ENCODE measurements at places on chromosomes 5 and 9.

DNA sequence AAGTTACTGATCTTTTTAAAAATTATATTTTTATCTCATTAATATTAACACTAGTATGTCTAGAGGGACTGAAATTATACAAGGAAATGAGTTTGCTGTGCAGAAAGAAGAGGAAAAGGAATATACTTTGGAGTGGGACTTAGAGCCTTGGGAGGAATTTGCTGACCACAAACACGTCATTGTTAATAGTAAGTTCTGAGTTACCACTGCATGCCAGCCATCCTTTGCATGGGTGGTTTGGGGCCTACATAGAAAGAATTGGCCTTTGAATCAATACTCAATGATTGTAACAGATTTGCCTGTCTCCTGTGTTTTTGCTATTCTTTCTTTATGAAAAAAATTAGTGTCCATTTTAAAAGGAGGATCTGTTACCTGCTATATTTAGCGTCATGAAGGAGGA lies 232.6 kb upstream of the TNC start:
- no peak for DNase-seq

DNA sequence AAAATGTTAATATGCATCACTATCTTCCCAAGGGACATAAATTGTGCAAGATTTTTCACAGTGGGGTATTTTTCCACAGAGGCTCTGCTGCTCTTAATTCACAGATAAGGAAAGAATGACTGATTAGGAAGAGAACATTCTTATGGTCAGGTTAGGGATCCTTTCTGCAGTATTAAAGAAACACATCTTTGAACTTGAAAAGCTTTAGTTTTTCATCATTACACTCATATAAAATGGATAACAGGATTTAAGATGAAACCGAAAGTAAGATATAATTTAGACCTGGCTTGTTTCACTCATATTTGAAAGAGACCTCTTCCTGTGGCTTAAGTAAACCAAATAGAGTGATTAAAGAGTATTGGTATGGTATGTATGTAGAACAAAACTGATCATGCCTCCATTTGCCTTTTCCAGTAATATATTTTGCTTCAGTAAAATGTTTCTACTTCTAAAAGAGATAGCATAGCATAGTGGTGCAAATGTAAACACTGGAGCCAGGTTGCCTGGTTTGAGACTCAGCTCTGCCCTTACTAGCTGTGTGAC lies 160.0 kb downstream of the PRR16 start:
- DNase-seq, result no peak

- no peak for DNase-seq
Observed at GRCh38 chr5:149912226-149912871, 32.2 kb downstream of the PDE6A start.

- DNase-seq, result no peak
Observed at GRCh38 chr5:107067395-107067794, 603.3 kb downstream of the EFNA5 start.

DNA sequence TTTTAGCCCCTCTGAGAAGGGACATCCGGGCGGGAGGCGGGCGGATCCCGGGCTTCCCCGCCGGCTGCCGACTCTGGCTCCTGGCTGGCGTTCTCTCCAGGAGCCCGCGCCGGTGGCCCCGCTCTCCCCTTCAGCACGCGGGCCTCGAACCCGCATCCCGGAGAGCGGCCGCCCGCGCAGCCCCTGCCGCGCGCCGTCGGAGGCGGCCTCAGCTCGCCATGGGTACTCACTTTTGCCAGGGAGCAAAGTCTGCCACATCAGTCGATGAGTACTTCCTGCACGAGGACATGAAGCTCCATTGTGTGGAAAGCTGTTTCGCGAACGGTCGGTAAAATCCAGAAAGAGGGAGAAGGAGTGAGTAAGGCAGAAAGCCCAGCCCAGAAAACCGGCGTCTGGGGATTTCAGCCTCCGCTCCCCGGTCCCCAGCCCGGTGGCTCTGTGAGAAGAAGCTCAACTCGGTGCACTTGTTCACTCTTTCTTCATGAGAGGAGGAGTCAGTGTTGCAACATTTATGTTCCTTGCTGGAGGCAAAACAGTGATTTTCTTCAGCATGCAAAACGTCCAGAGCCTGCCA lies at the start of gene PRLR:
Gene PRLR, minus strand, starts transcription at position 450 of the 574 bp plus-strand sequence. CDS start 140,867 bp downstream, outside the sequence.
- DNase-seq, result peak; percentile 63

- DNase-seq, result peak; percentile 42
Observed at GRCh38 chr9:91825422-91825821, 124.6 kb downstream of the ROR2 start.

- DNase-seq, result no peak
Observed at GRCh38 chr9:117458066-117458465, 43.2 kb upstream of the ASTN2 start.

DNA sequence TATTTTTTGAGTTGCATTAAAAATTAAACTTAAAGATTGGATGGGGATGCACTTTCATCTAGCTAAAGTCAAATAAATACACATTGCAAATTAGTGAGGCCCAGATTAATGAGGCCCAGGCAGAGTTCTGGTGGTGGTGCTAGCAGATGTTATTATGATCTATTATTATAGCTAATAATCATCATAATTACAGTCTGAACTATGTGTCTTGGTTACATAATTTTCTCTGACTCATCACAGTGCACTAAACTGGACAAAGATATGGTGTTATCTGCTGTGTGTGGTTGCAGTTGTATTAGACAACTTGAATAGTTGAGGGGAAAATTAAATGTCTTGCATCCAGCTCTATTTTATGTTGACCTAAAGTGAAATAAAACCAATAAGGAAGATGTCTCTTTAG lies 568.8 kb downstream of the TLR4 start:
- no peak for DNase-seq

DNA sequence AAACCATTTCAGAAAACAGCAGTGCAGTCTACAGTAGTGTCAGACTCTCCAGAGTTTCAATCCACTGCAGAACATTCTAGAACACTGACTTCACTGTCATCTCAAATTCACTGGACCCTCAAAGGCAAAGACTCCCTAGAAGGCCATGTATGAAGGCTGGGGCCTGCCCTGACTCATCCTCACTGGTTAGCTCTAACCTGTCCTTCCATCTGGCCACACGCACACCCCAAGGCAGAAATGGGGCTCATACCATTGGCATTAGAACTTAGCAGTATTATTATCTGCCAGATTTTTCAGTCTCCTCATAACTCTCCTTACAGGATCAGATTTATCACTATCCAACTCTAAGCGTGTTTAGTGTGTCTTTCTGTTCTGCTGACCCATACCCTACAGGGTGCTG lies 20.4 kb downstream of the S1PR3 start:
- DNase-seq, result peak; percentile 33

DNA sequence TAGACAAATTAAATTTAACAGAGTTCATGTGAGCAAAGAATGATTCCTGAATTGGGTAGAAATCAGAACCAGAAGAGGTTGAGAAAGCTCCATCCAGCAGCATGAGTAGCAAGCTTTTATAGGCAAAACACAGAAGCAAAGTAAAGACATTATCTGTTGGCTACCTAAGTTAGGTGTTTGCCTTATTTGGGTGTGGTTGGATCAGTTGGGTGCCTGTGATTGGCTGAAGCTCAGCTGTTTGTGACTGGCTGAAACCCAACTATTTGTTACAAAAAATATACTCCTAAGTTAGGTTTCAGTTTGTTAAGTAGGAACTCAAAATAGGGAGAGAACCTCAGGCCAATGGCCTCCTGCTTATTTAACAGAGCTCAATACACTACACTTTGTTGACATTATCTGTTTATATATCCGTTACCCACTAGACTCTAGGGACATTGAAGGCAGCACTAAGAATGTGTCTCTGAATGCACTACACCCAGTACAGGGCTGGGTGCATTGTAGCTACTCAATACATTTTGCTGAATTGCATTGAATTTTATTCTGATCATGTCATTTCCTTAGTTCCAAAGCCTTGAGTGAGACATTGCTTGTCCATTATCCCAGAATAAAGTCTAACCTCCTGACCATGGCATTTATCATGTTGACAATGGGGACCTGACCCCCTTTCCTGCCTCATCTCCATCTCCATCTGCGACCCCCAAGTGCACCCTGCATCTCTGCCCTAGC lies 98.7 kb downstream of the CCDC192 start:
- DNase-seq, result peak; percentile 40

GRCh38 chr9:83011611-83012010 lies 51.3 kb downstream of the RASEF start:
- DNase-seq, result no peak

DNA sequence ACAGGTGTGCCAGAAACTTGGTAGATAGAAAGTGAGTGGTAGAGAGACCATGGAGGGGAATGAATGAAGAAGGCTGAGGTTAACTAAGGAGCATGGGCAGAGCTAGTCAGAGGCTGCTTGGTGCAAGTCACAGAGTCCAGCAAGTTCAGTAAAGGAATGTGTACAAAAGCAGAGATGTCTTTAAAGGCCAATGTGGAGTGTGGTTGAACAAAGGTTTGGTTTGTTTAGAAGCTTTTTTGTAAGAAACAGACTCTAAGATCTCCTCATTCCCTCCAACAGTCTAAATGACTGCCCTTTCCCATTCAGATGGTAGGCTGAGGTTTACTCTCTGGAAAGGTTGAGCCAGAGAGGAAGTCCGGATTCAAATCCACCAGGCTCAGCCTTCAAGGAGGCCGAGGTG lies 84.2 kb downstream of the TNC start:
- no peak for DNase-seq

DNA sequence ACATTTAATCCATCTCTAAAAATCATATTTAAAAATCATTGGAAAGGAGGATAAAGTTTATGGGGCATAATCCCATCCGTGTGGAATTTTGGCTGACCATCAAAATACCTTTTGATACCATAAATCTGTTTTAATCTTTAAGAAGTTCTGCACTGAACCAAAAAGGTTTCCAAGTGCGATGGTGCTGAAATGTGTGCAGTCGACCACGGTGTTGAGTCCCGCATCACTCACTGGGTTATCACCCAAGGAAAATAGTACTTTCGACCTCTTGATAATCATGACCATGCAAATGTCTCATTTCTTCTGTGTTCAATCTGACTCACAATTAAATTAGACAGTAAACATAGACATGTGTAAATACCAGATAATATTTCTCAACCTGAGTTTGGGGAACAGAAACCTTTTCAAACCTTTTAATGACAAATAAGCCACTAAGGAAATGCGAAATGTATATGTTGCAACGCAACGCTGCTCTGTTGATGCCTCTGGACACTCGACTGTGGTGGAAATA lies 62.0 kb upstream of the CDH6 start:
- DNase-seq, result peak; percentile 64

DNA sequence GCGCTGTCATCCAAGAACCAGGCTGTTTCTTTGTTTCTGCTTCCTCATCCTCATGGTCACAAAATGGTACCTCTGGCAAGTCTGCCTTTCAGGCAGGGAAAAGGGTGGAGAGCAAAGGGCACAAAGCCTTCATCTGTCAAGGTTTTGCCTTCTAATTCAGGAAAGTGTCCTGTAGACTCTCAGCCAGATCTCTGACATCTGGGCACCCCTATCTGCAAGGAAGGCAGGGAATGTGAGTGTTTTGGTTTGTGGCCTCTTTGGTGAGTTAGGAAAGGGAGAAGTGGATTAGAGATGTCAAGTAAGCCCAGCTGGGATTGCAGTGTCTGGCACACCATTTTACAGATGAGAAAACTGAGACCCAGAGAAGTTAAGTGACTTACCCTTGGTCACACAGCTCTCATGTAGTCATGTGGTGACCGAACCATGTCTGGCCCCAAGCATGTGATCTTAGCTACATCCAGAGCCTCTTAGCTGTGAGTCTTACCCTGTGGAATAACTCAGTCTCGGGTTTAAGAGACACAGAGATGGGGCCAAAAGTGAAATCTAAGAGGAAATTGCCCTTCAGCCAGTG lies 115.6 kb upstream of the SAP30L start:
- DNase-seq, result peak; percentile 50

- no peak for DNase-seq
Observed at GRCh38 chr9:137579259-137579604, 507 bp upstream of the DPH7 start.

DNA sequence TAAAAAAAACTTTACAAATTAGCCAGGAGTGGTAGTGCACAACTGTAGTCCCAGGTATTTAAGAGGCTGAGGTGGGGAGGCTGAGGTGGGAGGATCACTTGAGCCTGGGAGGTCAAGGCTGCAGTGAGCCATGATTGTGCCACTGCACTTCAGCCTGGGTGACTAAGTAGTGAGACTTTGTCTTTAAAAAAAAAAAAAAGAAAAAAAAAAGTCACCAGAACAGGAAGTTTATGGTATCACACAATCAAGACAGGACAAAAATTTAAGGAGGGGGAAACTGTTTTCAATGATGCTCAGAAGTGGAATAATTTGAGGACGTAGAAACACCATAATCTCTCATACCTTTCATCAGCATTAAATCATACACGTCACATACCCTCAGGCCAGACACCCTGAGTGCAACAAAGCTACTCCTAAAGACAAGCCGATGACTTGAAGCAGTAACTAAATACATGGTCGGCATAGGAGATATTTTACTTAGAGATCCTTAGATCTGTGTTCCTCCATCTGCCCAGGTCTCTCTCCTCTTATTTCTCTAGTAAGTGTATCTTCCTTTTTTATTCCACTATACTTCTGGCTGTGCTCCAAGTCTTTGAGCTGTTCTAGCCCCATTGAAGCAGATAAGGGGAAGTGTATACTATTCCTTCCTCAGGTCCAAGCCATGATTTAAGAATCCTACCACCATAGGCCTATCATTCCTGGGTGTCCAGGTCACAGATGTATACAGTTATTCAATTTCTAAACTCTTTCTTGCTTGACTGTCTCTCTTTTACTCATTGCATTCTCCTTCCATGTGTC lies 91.3 kb upstream of the APC start:
- no peak for DNase-seq
